Trophoblast cell (in vitro differentiated cells and primary cell): ENCODE measurements at places on chromosomes 1 and 21.

GRCh38 chr1:102578804-102579203 is 529.5 kb downstream of the COL11A1 start:
- no peaks in the 10 kb centered on the region for H3K27me3 ChIP-seq
- no peak overlapping the region for H3K4me3 ChIP-seq
- H3K36me3 ChIP-seq: no peaks in the 10 kb centered on the region
- peak; percentile 20 for DNase-seq
- H3K4me1 ChIP-seq: no peaks in the 10 kb centered on the region

DNA sequence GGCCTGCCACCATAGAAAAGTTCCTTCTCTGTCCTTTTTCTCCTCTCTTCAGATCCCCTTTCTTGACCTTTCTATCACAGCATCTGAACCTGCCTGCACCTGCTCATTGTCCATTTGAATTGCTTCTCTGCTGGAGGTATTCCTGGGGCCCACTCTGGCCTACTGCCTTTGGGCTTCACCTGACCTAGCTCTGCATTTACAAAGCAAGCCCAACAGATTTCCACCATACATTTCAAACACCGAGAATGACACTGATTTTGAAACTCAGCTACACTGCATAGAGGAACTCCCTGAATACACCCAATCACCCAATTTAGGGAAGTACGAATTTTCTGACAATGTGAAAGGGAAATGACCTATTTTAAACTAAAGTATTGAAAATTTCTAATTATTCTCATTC is 284.5 kb upstream of the USP25 start:
- H3K4me1 ChIP-seq: peaks cover 9% of the 10 kb centered on the region
- no peak overlapping the region for H3K27ac ChIP-seq
- no peak overlapping the region for H3K4me3 ChIP-seq
- H3K27me3 ChIP-seq: no peaks in the 10 kb centered on the region
- no peaks in the 10 kb centered on the region for H3K36me3 ChIP-seq

- H3K27ac ChIP-seq: no peak overlapping the region
- H3K4me3 ChIP-seq: no peak overlapping the region
- H3K27me3 ChIP-seq: no peaks in the 10 kb centered on the region
- H3K36me3 ChIP-seq: no peaks in the 10 kb centered on the region
- no peak for DNase-seq
These were observed 1205.3 kb upstream of the ADGRL4 start for GRCh38 chr1:80211691-80212380.

- H3K36me3 ChIP-seq: no peaks in the 10 kb centered on the region
- H3K27ac ChIP-seq: no peak overlapping the region
- peak; percentile 13 for DNase-seq
- no peaks in the 10 kb centered on the region for H3K27me3 ChIP-seq
These were observed 622.6 kb downstream of the ADGRL2 start for GRCh38 chr1:82423174-82423815.

DNA sequence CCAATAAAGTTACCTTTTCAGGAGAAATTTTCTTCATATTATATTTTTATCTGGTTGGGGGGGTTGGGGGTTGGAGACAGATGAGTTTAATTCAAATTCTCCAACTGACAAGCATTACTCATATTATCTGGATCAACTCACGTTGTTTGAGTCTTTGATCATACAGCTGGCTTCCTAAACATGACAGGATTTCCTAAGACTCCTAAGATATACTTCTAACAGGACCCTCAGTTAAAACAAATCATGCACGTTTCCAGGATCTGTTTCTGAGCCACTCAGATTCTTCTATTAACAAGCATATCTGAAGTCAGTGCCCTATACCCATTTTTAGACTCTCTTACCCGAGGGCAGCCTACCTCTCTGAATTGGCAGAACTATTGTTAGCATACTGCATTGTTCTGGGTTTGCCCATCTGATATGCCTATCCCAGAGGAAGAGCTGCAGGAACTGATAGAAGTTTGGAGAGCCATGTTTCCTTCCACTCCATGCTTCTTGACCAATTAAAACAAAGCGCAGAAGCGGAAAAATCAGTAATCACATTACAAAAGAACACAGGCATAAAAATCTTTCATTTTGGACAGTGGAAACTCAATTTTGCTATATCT is 653.9 kb downstream of the LTN1 start:
- H3K4me1 ChIP-seq: no peaks in the 10 kb centered on the region
- H3K36me3 ChIP-seq: no peaks in the 10 kb centered on the region
- no peak overlapping the region for H3K4me3 ChIP-seq
- no peak overlapping the region for H3K27ac ChIP-seq
- no peaks in the 10 kb centered on the region for H3K27me3 ChIP-seq

GRCh38 chr1:10796029-10796944 is at the start of gene CASZ1:
TSS of gene CASZ1 (minus strand) at chr1:10796646. CDS start at chr1:10693889, 102,757 bp downstream.
- H3K4me3 ChIP-seq: peak within 1 kb of the TSS; percentile 69
- peaks cover 11% of the 10 kb centered on the region for H3K4me1 ChIP-seq
- peaks cover 32% of the 10 kb centered on the region for H3K27me3 ChIP-seq
- peak; percentile 56 for DNase-seq
- H3K27ac ChIP-seq: no peak within 1 kb of the TSS
- H3K36me3 ChIP-seq: no peaks in the 10 kb centered on the region

GRCh38 chr1:2948001-2948750 is 73.1 kb upstream of the ACTRT2 start:
- DNase-seq: no peak
- no peaks in the 10 kb centered on the region for H3K27me3 ChIP-seq
- H3K4me1 ChIP-seq: no peaks in the 10 kb centered on the region
- no peak overlapping the region for H3K27ac ChIP-seq
- H3K36me3 ChIP-seq: no peaks in the 10 kb centered on the region
- no peak overlapping the region for H3K4me3 ChIP-seq

DNA sequence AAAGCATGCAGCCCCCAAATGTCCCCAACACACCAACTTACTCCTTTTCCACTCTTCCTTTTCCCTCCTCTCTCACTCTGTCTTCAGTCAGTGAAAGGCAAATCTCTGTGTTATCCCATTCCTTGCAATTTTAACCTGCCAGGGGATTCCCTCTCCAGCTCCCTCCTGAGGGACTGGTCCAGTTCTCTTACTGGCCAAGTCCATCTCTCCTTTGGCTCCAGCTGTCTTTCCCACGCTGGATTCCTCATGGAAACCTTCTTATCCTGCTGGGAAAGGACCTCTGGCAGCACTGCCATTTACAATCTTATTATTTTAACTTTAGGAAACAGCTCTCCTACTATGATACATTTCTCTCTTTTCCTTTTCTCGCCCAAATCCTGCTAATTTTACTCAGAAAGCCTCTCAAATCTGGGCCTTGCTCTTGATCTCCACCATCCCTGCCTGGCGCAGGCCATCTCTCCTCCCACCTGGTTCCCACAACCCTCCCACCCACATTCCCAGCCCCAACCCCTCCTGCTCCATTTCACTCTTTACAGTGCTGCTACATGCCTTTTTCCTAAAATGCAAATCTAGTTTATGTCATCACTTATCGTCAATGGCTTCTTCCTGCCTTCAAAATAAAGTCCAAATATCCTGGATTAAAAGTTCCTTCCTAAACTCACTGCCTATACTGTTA is 72.7 kb upstream of the CNN3 start:
- no peaks in the 10 kb centered on the region for H3K4me1 ChIP-seq

- H3K36me3 ChIP-seq: no peaks in the 10 kb centered on the region
- H3K27ac ChIP-seq: no peak overlapping the region
- no peak for DNase-seq
- H3K4me1 ChIP-seq: peaks cover 4% of the 10 kb centered on the region
These were observed 740.6 kb downstream of the RWDD3 start for GRCh38 chr1:95974586-95974985.

DNA sequence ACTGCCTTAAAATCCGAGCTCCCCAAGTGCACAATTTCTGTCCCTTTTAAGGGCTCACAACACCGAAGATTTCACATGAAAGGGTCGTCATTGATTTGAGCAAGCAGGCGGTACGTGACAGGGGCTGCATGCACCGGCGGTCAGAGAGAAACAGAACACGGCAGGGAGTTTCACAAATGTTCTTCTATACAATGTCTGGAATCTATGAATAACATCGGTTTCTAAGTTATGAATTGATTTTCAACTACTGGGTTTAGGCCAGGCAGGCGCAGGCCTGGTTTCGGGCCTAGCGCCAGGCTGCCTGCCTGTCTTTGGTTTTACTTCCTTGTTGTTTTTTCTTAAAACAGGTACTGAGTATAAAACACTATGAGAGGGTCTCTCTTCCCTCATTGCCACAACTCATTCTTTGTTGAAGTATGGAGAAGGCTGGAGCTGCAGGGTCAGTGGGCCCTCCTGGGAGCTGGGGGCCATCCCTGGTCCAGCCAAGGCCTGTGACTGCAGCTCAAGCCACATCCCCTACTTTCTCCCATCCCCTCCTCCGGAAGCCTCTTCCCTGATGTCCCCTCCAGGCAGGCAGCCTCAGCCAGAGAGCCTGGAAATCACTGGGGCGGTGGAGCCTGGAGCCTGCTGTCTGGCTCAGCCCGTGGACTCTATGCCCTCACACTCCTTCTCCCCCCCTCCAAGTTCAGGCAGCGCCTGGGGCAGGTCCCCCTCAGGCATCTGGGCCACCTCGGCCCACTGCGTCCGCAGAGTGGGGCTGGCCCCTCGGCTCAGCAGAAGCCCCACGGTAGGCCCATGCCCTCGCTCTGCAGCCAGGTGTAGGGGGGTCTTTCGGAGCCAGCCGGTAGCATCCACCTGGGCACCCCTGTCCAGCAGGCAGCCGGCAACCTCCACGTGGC is 2.4 kb downstream of the ANKRD65 start:
- H3K36me3 ChIP-seq: no peaks in the 10 kb centered on the region
- DNase-seq: no peak
- no peak overlapping the region for H3K27ac ChIP-seq
- H3K4me1 ChIP-seq: peaks cover 31% of the 10 kb centered on the region
- H3K4me3 ChIP-seq: no peak overlapping the region
- no peaks in the 10 kb centered on the region for H3K27me3 ChIP-seq

DNA sequence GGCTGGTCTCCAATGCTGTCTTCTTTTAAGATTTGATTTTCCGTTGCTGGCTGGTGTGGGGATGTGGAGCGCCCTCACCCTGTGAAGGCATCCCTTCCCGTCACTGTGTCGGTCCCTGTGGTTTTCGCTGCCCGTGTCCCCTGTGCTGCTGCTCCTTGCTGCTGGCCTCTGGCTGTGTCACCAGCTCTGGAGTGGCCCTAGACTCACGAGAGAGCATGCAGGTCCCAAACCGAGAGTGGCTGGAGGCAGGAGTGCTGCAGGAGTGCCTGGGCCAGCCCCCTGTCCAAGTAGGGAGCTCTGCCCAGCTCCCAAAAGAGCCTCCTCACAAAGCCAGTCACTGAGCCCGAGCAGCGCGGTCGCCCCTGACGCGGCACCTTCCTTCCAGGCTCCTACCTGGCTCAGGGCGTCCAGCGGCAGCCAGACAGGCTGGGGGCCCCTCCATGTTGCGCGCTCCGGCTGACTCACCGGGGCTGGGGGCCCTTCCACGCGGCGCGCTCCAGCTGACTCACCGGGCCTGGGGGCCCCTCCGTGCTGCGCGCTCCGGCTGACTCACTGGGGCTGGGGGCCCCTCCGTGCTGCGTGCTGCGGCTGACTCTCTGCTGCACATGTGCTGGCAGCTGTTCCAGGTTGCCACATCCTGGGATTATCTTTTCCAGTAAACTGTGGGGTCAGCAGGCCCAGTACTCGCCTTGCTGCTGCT is 106.7 kb upstream of the COL6A1 start:
- no peak overlapping the region for H3K27ac ChIP-seq
- no peaks in the 10 kb centered on the region for H3K27me3 ChIP-seq
- H3K36me3 ChIP-seq: no peaks in the 10 kb centered on the region
- no peak overlapping the region for H3K4me3 ChIP-seq

DNA sequence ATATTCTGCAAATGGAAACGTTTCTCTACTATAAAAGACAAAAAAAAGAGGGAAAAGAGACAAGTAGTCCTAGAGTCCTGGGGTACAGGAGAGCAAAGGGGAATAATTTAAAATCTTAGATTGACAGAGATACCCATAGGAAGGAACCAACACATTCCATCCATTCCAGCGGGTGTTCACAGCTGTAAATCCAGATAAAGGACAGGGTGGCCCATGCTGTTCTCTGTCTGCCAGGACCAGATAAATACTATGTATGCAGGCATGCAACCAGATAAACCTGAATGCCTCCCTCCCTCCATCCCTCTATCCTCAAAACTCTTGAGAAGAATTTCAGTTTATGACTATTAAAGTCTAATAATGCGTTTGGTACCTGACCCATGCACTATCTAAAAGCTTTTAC is 131.8 kb downstream of the PTPN14 start:
- DNase-seq: peak; percentile 51
- no peaks in the 10 kb centered on the region for H3K27me3 ChIP-seq
- H3K36me3 ChIP-seq: peaks cover 2% of the 10 kb centered on the region
- peak overlapping the region; percentile 44 for H3K27ac ChIP-seq

DNA sequence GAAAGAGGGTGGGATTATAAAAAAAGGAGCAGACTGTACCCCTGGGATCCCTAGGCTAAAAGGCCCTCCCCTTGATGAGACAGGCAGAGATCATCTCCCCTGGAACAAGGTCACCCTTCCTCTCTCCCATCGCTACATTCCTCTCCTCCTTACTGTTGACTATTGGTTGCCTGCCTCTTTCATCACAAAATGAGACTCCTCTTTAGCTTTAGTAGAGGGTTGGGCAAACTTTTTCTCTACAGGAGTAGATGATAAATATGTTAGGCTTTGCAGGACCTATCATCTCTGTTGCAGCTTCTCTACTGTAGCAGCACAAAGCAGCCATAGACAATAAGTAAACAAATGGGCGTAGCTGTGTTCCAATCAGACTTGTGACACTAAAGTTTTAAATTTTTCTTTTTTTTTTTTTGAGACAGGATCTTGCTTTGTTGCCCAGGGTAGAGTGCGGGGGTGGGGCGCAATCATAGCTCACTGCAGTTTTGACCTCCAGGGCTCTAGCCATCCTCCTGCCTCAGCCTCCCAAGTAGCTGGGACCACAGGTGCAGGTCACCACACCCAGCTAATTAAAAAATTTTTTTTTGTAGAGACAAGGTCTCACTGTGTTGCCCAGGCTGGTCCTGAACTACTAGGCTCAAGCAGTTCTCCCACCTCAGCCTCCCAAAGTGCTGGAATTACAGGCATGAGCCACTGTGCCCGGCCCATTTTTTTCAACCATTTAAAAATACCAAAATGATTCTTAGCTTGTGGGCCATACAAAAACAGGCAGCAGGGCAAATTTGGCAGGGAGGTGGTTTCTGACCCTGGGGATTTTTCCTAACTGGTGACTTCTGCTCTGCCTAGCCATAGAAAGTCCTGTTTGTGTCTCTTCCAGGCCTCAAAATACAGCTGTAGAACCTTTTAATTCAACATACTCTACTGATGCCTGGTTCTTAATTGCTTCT is 15.1 kb downstream of the MCL1 start:
- peak overlapping the region; percentile 100 for H3K27ac ChIP-seq
- no peaks in the 10 kb centered on the region for H3K27me3 ChIP-seq
- peaks cover 44% of the 10 kb centered on the region for H3K4me1 ChIP-seq
- H3K4me3 ChIP-seq: no peak overlapping the region
- H3K36me3 ChIP-seq: no peaks in the 10 kb centered on the region
